ENCODE measurements at places on chromosomes 2 and 18.

GRCh38 chr18:33710269-33710668 lies 132.2 kb downstream of the ASXL3 start:
- DNase-seq = no peak

GRCh38 chr2:120586507-120587278 lies 149.0 kb upstream of the GLI2 start:
- no peak for DNase-seq

- no peak for DNase-seq
These were observed 477.4 kb downstream of the CPS1 start for GRCh38 chr2:211033765-211034164.

DNA sequence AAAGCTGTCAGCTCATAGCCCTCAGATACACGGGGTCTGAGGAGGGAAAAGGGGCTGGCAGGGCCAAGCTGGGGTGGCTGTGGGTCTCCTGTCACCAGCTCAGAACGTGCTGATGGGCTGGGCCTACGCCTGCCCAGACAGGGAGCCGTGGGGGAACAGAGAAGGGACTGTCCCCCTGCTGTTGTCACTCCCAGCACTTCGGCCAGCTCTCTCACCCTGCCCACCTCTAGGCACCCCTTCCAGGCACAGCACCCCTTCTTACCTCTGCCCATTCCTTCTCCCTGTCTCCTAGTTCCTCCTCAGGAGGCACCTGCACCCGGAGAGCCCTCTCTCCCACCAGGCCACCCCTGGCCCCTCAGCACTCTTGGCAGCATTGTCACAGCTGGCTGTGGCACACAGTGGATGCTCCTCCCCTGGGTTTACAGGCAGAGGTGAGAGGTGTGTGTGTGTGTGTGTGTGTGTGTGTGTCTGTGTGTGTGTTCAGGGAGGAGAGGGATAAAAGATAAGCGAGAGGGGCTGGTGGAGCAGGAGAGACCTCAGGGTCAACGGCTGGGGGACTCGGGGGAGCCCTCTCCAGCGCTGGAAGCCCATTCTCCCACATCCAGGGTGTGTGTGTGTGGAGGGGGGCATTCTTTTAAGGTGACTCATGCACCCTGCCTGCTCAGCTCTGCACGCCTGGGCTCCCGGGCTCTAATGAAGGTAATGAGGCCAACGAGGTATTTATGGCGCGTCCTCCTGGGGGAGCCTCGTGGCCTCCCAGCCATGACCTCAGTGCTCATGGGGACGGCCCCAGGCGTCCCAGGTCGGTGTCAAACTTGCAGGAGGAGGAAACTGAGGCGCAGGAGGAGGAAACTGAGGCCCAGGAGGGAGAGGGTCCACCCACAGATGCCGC lies 66.1 kb upstream of the SMAD7 start:
- no peak for DNase-seq

DNA sequence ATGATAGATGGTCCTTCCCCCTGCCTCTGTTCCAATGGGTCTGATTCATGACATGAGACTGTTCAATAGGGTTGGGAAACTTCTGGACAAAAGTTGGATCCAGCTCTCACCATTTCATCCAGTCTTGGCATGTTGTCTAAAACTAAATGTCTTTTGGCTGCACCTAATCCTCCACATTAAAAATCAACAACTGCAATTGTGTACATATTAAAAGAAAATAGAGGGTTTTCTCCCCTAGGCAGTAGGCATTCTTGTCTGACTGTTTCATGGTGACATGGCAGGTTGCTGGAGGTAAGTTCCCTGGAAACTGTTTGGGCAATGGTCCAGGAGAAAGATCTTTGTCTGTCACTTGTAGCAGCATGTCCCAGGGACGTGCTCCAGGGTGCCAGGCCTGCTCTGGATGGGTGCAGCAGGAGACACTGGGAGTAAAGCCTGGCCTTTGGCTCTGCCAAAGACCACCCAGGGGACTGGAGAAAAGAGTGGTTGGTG lies 135.8 kb downstream of the TCF4 start:
- no peak for DNase-seq

DNA sequence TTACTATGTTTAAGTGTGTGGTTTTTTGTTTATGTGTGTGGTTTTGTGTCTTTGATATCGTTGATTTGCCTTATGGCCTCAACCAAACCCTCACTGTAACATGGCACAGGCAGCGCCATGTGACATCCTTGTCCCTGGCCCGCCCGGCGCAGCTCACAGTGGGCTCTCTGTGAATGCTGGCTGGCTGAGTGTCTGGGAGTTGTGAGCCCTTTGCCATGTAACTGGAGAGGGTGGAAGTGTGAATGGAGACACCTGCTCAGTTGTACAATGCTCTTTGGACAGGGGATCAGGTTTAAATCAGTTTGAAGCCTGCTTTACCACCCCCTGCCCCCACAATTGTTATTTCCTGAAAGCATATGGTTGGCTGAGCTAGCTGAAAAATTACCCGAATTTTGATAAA lies 41.8 kb downstream of the TCF7L1 start:
- DNase-seq = no peak

DNA sequence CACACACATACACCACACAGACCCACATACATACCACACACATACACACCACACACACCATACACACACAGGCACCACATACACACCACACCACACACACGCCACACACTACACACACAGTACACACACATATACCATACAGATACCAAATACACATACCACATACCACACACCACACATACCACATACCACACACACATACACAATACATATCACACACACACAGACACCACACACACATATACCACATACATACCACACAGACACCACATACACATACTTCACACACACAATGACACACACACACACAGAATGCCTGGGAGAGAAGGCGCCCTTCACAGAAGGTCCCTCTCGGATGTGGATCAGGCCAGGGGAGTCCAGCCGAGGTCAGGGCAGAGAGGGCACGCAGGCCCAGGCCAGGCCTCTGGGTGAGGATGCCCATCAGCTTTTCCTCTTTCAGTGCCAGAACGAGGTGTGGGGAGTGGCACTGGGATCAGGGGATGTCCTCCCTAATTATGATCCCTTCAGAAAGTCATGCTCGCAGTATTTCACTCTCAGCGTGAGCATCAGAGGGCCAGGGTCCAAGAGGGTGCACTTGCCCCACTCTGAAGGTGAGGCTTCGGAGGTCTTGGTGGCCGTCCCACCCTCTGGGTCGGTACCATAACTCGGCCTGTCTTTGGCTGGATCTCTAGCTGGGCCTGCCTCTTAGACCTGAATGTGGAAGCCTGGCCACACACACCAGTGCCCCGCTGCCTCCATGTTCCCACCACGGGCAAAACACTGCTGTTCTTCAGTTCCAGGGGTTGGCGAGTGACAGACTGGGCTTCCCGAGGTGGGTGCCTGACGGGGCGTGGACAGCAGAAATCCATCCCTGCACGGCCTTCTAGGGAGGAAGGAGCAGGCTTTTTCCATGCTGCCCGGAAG lies 70.6 kb upstream of the ODC1 start:
- DNase-seq = no peak

- no peak for DNase-seq
These were observed 1183.2 kb upstream of the ACVR2A start for GRCh38 chr2:146661473-146662096.

Measured in CD4-positive, alpha-beta T cell treated with Interleukin-4 for 1 hour (primary cell).